ENCODE measurements at places on chromosomes 4 and X.

GRCh38 chr4:71138007-71138615, 144.7 kb downstream of the DCK start:
- no peak for DNase-seq

GRCh38 chr4:78162342-78162741, 105.2 kb downstream of the FRAS1 start:
- no peak for DNase-seq

DNA sequence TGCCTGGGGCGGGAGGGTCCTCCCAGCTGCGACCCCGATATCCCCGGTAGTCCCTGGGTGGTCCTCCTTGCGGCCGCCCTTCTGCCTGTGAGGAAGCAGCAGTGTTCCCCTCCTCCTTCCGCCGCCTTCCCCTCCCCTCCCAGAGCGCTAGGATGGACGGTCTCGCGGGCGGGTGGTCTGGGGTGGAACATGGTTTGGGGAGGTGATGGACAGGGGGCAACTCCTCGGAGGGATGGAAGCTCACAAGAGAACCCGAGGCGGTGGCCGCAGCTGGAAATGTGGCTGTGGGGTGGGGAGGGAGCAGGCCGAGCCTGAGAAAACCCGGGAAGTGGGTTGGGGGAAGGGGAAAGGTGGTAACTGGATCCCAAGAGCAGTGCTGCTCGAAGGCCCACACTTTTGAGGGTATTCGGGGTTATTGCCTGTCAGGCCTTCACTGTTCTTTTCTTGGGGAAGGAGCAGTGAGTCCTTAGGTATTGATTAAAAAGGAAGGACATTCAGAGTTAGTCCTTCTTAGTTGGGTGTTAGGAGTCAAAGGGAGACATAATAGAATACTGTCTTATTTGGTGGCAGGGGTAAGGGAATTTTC, 581 bp downstream of the UBE2K start:
- peak; percentile 28 for DNase-seq

GRCh38 chrX:106331606-106332005, 163.5 kb downstream of the PWWP3B start:
- DNase-seq, result no peak

- no peak for DNase-seq
Observed at GRCh38 chr4:167190379-167190778, 43.9 kb downstream of the SPOCK3 start.

DNA sequence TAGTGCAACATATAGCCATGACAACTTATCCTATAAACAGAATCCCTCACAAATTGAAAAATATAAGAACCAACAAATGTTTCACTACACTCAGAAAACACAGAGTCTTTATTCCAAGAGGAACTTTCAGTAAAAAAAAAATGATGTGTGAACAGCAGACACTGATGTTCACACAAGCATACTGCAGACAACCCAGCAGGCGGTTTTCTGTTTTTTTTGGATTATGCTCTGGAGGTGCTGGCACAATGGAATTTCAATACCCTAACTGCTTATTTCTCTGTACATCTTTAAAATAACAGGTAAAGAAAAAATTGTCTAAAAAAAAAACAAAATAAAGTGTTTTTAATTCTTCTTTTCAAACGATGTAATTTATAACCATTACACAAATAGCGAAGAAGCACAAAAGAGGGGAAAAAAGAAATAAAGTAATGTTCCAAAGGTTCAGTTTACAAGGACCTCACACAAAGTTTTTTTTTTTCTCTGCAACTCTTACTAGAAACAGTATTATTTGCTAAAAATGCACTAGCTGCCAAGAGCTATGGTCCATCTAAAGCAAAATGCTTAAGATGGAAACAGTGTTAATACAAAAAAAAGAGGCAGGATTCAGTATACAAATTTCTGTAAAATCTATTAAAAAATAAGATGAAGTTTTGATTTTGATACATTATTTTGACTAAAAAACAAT, 55.3 kb downstream of the ANAPC10 start:
- DNase-seq, result no peak

- DNase-seq, result no peak
Observed at GRCh38 chr4:122017296-122017695, 65.4 kb upstream of the TRPC3 start.

DNA sequence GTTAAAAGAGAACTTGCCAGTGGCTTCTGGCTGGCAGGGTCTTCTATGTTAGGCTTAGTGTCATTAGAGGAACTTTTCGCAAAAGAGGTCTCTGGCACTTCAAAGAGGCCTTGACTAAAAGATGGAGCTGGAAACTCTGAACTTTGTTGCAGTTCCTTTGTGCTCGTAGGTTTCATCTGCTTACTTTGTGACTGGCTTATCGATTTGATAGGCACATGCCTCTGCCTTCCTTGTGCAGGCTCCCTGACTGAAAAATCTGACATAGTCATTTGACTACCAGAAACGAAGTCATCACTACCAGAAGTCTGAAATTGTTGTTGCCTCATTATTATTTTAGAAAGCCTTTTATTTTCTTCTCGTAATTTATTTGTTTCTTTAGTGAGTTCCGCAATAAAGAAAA, 93.9 kb upstream of the IL13RA1 start:
- no peak for DNase-seq

- no peak for DNase-seq
Observed at GRCh38 chrX:72254816-72255215, 16.0 kb upstream of the ERCC6L start.

- no peak for DNase-seq
Observed at GRCh38 chr4:139654516-139654915, 11.1 kb upstream of the MGST2 start.

DNA sequence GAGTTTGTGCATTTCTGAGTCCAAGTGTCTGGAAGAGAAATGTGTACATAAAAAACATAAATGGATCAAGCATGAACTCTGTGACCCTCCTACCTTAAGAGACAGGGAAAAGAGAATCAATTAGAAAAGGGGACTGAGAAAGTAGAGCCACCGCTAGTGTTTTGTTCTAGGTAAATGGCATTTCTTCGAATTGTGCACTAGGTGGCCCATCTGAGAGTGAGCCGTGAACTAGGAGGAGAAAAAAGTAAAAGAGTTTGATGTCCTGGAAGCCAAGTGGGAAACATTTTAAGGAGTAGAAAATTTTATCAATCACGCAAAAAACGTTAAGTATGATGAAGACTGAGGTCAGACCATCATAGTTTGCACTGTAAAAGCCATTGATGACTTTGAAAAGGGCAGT, 55.1 kb downstream of the NAF1 start:
- no peak for DNase-seq

DNA sequence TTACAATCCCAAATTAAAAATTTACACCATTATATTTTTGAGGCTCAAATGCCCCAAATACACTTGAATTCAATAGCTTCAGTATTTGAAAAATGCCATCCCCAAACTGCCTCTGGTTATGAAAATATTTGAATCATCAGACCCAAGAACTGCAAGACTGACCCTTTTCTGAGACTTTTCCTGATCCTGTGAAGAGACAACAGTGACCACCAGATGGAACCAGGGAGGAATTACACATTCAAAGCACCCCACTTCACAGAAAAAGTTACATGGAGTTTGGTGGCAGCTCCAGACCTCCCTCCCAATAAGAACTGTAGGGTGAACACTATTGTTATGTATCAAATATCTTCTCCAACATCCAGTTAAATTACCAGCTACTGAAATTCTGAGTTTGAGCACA, 44.0 kb upstream of the SCD5 start:
- no peak for DNase-seq

DNA sequence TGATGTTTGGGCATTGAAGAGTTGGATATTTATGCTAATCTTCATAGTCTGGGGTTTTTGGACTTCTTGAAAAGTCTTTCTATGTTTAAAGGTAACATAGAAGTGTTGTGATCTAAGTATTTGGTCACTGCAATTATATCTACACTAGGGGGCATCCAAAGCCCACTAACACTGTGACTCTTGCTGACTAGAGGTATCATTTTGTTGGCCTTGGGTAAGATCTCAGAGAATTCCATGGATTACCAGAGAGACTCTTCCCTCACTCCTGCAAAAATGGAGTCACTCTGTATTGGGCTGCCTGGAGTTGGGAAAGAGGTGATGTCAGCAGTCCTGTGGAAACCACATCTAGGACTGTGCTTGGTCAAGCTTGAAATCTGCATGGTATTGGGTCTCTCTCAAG, 1077.6 kb downstream of the FAM133A start:
- DNase-seq, result no peak

DNA sequence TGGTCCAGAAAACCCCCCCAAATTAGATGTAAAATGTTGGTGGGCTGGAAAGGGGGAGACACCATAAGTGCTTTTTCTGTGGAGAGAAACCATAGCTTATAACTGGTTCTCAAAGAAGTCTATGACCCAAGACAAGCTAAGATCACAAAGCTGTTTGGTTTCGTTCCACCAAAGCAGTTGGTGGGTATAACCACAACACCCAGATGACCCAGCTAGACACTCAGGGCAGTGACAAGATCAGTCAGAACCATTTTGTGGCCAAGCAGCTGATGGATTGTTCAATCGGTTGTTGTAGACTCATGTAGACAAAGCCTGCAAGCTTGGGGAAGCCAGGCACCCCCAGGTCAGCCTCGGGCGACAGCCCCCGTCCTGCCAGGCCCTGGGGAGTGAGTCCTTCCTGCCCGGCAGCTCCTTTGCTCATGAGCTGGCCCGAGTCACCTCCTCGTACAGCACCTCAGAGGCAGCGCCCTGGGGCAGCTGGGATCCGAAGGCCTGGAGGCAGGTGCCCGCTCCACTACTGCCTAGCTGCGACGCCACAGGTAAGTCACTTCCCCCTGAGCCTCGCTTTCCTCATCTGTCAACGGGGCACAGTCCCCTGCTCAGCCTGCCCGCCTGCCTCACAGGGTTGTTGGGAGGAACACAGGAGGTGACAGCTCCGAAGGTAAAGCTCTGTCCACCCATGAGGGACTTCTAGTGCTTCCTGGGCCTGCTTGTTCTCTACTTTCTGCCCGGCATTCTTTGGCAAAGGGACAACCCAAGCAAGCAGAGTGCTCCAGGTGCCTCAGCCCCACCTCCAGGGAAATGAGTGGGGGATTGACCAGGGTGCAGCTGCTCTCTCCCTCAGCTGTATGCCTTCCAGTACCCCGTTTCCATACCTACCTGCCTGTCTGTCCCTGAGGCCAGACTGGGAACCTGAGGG, 65.2 kb upstream of the MTM1 start:
- DNase-seq, result no peak

GRCh38 chr4:123559955-123560871, 163.6 kb downstream of the SPRY1 start:
- DNase-seq, result no peak

DNA sequence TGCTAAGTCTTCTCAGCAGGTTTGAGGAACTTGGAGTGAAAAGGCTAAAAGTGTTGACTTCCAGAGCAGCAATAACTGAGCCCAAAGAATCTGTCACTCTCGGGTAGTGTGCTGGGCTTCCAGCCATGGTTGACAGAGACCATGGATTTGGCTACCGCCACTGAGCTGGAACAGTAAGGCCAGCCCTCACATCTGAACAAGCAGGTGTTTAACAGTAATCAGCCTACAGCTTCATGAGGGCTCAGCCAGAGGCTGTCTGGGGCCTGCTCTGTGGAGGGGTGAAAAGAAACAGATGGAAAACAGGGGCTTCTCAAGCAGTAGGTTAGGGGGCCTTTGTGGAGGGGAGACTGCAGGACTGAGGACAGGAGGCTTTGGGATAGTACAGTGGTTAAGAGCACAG, 14.9 kb downstream of the RASL11B start:
- DNase-seq, result no peak

- DNase-seq, result no peak
Observed at GRCh38 chr4:155491336-155492120, 114.8 kb upstream of the MAP9 start.

GRCh38 chr4:26242451-26242850, 78.4 kb upstream of the RBPJ start:
- no peak for DNase-seq

DNA sequence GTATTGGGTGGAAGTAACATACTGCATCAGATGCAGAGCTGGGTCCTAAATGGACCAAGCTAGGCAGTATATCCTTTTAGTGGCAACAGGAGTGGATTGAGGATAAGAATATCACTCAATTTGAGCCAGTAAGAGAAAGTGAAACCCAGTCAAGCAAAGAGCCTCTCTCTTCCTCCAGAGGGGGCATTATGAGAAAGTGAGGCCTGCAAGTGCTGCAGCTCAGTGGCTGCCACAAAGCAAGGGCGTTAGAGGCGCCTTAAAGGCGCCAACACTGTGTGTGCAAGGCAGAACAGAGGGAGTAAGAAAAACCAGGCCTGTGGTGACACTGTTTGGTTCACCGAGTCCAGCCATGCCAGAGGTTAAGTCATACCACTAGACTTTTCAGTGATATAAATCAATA, 17.5 kb downstream of the STX18 start:
- DNase-seq, result no peak

DNA sequence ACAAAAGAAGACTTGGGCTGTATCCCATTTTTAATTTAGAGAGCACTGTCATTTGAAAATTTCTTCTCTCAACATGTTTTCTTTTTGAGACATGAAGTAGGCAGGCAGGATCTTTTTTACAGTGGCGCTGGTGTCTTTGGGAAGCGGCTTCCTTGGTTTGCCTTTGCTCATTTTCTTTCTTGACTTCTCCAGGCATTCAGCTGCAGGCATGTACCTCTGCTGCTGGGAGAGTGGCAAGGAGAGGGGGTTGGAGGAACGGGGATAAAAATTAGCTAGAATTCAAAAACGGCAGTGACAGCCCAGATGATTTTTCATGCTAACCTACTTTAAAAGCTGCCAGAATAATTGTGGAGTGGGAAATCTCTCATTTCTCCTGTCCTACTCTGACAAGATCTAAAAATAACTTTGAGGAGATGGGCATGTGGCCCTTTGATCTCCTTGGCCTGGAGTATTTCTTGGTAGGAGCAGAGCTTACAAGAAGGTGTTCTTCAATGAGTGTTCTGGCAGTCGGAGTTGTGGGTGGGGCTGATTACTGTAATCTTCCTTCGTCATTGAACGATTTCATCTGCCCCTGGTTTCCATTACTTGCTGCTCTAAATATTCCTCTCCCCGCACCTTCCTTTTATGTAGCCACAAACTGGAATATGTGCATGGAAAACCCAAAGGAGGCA, 54.8 kb downstream of the TBL1X start:
- no peak for DNase-seq

DNA sequence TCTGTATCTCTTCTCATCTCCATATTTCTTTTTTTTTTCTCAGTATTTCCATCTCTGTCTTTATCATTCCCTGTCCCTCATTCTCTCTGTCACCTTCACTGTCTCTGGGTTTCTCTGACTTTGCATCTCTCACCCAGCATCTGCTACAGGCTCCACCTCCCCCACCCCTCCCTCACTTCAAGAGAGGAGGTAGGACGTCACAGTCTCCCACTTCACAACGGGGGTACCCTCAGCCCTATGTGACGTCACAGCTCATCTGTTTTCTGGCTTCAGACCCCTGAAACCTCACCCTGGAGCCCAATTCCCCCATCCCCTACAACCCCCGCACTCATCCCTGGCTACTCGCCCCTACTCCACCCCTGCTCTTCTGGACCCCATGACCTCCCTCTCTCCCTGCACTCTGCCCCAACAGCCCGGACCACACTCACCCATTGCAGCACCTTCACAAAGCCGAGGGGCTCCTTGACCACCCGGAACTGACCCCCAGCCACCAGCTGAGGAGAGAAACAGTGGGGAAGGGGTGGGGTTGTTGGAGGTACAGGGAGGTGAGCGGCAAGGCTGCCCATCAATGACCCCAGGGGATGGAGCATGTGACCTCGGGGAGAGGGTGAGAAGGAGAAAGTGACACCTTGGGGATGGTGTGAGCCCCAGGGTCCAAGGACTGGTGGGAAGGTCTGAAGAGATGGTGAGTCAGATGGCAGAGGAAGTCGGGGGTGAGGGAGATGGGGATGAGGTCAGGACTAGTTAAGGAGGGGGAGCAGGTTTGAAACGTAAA, 1.3 kb downstream of the SYP start:
- DNase-seq, result no peak

All from stimulated activated CD4-positive, alpha-beta T cell treated with anti-CD3 and anti-CD28 coated beads, Interleukin-15, amount 100 ng/mL, for 1 hour (primary cell).